ENCODE measurements at places on chromosomes 13 and 19. TPM values are rescaled to one million over a fixed set of nuclear protein-coding genes. Genes with fewer than 3 reads are reported as not detected.

DNA sequence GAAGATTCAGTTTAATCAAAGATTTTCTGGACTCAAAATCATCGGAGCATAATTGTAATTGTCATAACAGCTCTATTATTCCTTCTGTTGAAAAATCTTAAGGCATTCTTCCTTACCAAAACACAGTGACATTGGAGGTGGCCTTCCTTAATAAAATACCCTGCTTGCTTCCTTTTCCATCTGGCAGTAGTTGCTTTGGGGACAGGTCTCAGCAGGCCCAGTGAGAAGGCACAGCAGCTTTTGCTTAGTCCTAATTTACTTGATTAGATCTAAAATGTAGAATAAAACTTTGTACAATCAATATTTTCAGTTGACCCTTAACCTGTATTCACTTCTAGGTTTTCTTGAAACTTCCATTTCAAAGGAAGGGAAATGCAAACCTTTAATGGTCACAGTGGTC, 471.6 kb downstream of the PCDH20 start:
- DNase-seq, result no peak

DNA sequence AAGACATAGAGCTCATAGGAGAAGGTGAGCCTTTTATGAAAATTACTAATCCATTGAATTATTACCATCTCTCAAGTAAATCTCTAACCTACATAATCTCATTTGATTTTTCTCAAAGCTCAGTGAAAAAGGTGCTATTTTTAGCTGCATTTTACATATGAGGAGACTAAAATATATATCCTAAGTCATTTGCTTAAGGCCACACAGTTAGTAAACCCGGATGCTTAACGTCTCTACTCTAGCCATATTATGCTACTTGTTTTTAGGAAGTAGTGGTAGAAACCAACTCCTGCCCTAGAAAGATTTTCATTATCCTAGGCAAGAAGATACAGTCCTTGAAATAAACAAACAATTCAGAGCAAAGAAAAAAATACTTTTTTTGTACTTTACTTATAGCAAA, 108.9 kb downstream of the RBM26 start:
- DNase-seq, result no peak

DNA sequence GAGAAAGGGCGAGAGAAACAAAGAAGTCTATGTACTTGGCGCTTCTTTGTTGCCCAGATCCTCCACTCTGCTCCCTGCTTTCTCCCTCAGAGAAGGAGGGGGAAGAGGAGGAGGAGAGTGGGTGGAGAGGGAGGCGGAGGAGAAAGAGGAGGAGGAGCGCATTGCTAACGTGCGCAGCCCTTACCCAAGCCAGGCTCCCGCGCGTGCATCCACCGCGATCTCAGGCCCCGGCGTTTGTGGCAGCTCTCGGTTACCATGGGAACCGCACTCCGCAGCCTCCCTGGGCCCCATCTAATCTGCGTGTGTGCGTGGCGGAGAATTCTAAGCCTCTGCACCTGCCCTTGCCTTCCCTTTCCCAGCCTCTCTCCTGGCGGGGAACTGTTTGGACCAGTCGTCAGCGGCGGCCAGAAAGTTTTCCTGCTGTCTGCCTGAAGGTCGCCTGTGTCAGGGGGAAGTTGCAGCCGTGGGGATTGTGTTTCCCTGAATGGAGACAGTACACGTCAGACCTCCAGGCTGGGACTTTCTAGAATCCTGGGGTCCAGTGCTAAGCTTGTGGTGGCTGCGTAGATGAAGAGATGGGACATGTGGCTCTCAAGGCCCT, at the start of gene ERICH6B:
TSS of gene ERICH6B (minus strand) at position 239 of the 601 bp plus-strand sequence. CDS start 18,734 bp downstream, outside the sequence.
- DNase-seq, result peak; percentile 39

DNA sequence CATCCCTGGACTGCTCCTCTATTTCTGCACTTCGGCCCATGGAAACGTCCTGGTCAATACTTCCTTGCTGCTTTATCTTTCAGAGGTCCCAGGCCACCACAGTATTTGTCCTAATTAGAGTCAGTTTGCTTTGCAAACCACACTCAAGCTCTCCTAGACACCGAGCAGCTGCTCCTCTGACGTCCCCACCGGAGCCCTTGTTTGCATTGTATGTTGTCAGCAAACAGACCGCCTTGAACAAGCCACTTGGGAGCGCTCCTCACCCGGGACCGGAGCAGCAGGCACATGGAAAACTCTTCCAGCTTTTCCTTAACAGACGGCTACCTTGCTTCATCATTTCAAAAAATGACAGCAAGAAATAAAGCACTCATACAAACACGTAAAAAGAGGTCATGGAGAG, 51.5 kb upstream of the GTF3A start:
- peak; percentile 86 for DNase-seq

GRCh38 chr19:10615429-10616023, 9.8 kb upstream of the SLC44A2 start:
- no peak for DNase-seq

Gene AMER2
- total RNA-seq, result not detected

Gene GPC6
- 0.76 TPM for total RNA-seq

Gene HAUS8
- total RNA-seq, result 2.2 TPM

Gene CEACAM3
- not detected for total RNA-seq

Measured in pancreas (tissue), 10 donors.